Aorta (tissue), 5 donors: ENCODE measurements at places on chromosomes 3 and 15.

GRCh38 chr3:194537732-194538247 is 51.0 kb upstream of the ATP13A3 start:
- DNase-seq = peak; percentile 76

GRCh38 chr15:75727851-75728715 is 15.4 kb upstream of the CSPG4 start:
- DNase-seq = peak; percentile 87

GRCh38 chr3:186138272-186138981 is 29.5 kb upstream of the ETV5 start:
- DNase-seq = no peak

DNA sequence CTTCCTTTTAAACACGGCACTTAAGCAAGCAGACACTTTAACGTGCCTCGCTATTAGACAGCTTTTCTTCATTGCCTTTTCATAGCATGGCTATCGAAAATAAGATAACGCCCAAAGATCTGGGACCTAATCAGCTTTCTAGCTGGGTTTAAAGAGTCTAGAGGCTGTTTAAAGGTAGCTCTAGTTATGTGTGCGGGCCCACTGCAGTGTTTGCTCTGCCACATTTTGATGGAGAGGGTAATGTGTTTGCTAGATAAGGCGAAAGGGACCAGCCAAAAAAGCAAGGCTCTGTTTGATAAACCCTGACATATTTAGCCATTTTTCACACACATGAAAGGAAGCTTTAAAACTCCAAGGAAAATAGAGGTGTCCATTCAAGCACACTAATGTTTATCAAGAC is 91.6 kb downstream of the NR2F2 start:
- DNase-seq = no peak

DNA sequence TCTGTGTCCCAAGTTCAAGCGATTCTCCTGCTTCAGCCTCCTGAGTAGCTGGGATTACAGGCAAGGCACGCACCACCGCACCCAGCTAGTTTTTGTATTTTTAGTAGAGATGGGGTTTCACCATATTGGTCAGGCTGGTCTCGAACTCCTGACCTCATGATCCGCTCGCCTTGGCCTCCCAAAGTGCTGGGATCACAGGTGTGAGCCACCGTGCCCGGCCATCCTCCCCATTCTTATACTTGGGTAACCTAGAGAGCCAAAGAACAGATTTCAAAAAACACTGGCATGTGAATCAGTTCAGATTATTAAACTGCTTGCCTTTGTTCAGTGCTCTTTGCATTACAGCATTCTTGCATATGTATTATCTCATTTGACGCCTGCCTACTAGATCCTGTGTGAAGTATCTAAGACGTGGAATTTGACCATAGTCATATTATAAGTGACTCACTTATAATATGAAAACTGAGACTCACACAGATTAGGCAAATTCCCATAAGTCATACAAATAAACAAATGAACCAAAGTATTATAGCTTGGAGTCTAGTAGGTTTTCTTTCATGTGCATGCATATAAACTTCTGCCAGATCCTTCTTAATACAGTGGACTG is 123.5 kb downstream of the UNC13C start:
- DNase-seq = no peak

DNA sequence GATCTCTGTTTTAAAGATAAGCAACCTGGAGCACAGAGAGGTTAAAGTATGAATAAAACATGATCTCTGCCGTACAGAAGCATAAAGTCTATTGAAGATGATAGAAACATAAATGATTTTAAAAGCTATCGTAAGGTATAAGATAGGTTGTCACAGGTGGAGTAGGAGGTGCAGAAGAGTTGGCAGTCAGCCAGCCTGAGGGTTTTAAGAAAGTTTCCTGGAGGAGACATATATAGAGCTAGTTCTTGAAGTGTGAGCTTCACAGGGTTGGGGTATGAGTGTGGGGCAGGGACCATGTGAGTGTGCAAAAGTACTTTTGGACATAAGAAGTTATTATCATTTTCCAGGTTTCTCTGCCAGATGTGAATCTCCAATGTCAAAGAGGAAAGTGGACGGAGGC is 3.9 kb upstream of the FGF12 start:
- no peak for DNase-seq

- DNase-seq = no peak
Measured at GRCh38 chr15:33985287-33985686, 17.0 kb downstream of the CHRM5 start.

DNA sequence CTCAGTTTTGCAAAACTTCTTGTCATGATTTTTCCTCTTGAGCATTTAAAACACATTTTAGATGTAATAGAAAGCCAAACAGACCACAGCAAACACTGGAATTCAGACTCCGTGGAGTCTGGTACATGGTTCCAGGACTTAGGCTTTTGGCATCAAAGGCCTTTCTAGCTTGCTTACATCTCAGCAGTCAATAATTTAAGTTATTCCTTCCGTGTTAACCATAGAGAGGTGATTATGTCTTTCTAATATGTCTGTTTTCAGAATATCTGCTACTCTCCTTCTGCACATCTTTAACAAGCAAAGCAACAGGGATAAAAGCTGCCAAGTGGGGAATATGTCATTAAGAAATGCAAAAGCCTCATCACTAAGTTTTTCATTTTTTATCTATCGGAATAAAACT is 171.7 kb upstream of the CRBN start:
- no peak for DNase-seq

DNA sequence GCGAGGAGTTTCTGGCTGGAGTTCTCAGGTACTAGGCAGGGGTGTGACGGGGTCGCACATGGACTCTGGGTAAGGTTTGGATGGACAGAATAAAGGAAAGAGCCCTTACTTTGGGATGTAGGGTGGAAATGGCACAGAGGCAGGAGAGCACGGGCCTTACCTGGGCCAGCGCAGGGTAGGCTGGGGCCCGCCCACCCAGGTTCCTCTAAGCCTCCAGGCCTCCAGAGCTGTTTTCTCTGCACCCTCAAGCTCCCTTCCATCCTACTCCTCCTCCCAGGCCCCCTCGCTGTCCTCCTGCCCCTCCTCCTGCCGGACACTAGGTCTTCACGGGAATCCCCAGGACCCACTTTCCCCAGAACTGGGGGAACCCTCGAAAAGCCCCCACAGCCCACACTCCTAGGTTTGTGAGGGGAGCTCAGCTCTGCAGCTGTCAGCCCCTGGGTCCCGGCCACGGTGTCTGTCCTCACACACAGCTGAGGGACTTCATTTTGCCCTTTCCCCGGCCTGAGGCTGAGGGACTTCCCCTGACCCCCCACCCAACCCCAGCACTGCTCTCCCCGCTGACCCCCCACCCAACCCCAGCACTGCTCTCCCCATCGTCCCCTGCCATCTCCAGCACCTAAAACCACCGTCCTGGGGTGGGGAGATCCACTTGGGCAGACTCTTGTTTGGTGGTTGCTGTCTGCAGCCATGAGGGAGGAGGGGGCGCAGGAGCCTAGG is 53.0 kb upstream of the PCSK6 start:
- no peak for DNase-seq

DNA sequence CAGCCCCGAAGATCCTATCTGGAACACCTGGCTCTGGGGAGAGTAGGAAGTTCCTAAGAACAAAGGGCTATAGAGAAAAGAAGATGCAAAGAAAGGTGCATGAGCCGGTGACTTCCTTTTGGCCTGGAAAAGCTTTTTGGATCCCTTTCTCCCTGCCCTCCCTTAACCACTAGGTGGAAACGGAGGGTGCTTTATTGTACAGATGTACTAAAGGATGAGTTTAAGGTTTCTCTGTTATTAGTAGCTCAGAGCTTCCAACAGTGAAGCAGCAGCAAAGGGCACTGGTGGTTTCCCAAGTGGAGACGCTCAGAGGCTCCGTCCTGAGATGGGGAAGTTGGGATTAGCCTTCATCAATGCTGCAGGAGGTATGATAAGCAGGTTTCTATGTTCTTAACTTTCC is 5.9 kb upstream of the ADGRG7 start:
- DNase-seq = no peak

- DNase-seq = no peak
Measured at GRCh38 chr3:153752405-153753027, 368.7 kb upstream of the ARHGEF26 start.

DNA sequence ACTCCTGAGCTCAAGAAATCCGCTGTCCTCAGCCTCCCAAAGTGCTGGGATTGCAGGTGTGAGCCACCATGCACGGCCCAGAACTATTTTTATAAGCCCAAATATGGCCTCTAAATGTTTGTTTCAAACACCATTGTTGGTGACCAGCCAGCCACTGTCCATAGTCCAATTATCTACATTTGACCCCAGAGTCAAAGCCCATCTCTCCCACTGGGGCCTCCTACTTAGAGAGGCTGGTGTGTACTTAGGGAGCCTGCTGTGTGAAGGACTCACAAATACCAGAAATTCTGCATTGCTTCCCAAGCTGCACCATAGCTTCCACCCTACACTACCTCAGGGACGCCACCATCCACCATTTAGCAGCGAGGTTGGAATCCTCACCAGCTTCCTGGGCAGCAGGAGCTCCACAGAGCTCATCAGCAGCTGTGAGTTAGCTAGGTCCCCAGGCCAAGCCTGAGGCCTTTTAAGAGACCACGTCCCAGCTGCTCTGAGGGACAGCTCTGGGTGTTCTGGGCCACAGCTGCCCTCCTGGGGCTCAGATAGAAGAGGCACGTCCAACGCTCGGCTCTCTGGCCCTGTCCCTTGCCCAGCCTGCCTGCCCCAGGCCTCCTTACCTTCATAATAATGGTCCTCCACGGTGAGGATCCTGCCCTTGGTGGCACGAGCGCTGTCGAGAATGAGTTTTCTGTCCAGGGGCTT is 29.5 kb downstream of the TKT start:
- DNase-seq = no peak

DNA sequence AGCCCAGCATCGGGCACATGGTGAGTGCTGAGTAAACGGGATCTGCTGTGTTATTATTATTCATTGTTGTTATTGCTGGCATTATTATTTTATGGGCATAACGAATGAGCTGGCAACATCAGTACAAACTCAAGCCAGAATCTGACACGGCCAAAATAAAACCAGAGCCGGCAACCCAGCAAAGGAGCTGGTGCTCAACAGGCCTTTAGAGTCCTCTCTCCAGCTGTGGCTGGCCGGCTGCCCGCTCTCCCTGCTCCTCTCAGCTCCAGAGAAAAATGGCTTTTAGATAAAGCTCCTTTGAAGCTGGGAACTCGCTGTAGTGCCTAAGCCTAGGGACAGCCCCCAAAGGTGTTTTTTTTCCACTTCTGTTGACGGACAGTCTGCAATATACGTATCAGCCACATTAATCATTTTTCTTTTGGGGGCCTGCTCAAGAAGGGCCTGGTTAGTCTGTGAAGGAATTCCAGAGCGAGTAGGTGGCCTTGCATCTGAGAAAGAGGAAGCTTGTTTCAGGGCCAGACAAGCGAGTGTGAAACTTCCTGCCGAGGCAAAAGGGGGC is 193.9 kb upstream of the UBE2E1 start:
- DNase-seq = peak; percentile 85

DNA sequence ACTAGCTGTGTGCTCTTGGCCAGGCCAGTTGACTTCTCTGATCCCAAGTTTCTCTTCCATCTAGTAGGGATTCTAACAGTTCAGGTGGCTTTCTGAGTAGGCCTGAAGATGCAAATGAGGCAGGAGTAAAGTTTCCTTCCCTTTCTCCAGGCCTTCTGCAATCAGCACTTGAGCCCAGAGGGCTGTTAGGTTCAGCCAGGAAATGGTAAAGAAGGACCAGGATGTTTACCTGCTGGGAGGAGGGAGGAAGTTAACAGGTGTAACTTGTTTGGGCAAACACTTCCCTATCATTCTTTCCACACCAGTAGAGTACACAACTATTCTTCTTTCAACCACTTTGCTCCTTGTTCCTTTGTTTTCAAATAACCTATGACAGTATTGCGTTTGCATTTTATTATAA is 13.3 kb upstream of the TNFSF10 start:
- no peak for DNase-seq

DNA sequence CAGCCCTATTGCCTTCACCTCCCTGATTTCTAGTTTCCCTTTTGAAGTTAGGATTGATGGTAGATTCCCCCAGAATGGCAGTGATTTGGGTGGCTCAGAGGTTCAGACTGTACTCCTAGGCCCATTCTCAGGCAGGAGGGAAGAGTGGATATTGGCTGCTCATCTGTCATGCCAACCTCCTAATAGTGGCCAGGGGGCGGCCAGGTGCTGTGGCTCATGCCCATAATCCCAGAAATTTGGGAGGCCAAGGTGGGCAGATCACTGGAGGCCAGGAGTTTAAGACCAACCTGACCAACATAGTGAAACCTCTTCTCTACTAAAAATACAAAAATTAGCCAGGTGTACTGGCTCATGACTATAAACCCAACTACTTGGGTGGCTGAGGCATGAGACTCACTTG is 11.3 kb downstream of the RRP9 start:
- DNase-seq = no peak

DNA sequence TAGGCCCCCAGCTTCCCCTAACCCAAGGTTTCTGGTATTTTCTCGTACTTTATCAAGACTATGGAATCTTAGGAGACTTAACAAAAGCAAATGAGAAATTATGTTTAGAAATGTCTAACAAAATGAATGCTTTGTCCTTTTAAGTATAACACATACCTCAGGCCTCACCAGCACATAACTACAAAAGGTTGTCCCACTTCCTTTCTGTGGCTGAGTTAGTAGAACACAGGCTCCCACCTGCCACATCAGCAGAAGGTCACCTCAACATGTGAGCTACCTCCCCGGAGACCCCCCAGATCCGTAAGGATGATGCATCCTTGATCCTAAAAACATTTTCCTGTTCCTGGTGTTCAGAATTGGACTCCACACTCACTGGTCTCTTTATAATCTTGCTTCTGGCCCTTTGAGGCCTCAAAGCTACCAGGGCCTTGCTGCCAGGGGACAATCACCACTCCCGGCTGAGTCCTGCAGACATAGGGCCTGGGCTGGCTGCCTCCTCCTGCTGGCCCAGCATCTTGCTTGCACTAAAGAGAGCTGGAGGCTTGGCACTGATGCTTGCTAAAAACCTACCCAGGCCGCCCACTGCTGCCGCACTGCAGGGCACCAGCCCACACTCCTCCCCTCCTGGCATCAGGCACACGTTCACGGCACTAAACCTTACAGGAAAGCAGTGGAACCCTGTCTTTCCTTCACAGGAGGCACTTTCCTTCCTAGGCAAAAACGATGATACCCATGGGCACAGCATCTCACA is 2.9 kb downstream of the CCRL2 start:
- no peak for DNase-seq

DNA sequence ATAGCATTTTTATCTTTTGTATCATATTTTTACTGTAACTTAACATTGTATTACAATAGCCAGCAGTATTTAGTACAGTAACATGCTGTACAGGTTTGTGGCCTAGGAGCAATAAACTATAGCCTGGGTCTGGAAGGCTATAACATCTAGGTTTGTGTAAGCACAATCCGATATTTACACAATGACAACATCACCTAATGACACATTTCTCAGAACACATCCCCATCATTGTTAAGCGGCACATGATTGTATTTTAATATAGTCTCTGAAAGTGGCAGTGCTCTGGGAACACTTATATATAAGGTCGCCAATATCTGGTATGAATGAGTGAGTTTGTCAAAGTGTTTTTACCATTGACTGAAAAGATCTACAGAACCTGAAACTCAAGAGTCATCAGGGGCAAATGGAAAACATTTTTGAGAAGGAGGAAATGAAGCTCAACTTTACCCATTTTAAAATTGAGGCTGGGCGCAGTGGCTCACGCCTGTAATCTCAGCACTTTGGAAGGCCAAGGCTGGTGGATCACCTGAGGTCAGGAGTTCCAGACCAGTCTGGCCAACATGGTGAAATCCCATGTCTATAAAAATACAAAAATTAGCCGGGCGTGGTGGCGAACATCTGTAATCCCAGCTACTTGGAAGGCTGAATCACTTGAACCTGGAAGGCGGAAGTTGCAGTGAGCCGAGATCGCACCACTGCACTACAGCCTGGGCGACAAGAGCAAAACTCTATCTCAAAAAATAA is 38.8 kb upstream of the TNFSF10 start:
- DNase-seq = no peak

- peak; percentile 77 for DNase-seq
Measured at GRCh38 chr3:15294929-15295328, 37.5 kb downstream of the SH3BP5 start.
